T-helper 1 cell (primary cell): ENCODE measurements at places on chromosomes 5 and 9.

DNA sequence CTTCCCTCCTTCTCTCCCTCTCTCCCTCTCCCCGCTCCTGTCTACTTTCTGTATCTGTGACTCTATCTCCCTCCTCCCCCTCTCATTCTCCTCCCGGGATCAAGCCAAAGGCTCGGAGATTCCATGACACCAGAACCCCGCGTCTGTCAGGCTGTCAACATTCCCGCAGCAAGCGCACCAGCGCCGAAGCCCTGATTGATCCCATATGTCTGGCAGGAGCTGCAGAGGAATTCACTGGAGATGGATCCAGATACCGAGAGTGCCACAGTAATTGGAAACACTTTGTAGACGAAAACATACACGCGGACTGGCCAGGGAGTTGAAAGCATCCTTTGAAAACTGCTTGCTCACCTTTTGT lies 300 bp upstream of the SVEP1 start:
- DNase-seq = no peak

- peak; percentile 61 for DNase-seq
These were observed 1.3 kb upstream of the RNU6ATAC start for GRCh38 chr9:134165357-134166315.

- DNase-seq = no peak
These were observed 34.1 kb upstream of the MTMR12 start for GRCh38 chr5:32346869-32347268.

- peak; percentile 7 for DNase-seq
These were observed 478 bp downstream of the TEX10 start for GRCh38 chr9:100352201-100352726.

DNA sequence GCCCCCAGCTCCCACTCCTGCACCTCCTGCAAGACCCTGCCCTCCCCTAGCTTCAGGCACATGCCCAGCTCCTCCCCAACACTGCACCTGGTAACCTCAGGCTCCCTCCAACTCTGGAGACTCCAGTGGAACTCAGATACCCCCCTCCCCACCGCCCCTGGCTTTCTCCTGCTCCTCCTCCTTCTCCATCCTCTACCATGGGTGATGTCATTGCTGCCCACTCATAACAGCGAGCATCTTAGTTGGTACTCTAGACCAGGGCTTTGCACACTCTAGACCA lies 24.7 kb upstream of the CNOT6 start:
- DNase-seq = no peak

DNA sequence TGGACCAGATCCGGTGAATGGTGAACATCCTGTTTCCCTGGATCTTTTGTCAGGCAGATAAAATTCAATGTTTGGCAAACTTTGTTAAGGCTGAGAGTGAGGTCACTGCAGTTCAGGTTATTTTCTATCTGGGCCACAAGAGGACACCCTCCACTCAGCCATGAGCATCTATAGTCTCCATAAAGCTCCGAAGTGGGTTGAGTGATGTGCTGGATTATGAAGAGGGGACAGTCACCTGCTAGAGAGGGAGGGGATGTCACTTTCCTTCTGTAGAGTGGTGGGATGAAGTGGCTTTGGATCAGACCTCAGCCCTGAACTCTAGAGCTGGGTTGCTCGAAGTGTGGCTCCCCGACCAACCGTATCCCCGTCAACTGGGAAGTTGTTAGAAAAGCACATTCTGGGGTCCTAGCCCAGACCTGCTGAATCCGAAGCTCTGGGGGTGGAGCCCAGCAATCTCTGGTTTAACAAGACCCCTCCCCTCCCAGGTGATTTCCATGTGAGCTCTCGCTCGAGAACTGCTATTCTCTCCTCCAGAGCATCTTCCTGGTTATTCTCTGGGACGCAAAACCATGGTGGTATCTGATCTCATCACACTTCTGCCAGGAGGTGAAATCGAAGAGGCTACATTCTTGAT lies 31.8 kb upstream of the FGF1 start:
- DNase-seq = no peak

DNA sequence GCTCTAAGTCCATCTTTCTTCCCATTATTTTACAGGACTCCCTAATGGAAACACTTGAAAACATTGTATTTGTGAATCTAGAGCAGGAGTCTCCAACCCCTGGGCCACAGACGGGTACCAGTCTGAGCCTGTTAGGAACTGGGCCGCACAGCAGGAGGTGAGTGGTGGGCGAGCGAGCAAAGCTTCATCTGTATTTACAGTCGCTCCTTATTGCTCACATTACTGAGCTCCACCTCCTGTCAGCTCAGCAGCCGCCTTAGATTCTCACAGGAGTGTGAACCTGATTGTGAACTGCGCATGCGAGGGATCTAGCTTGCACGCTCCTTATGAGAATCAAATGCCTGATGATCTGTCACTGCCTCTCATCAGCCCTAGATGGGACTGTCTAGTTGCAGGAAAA lies 111.0 kb downstream of the MED27 start:
- DNase-seq = no peak

DNA sequence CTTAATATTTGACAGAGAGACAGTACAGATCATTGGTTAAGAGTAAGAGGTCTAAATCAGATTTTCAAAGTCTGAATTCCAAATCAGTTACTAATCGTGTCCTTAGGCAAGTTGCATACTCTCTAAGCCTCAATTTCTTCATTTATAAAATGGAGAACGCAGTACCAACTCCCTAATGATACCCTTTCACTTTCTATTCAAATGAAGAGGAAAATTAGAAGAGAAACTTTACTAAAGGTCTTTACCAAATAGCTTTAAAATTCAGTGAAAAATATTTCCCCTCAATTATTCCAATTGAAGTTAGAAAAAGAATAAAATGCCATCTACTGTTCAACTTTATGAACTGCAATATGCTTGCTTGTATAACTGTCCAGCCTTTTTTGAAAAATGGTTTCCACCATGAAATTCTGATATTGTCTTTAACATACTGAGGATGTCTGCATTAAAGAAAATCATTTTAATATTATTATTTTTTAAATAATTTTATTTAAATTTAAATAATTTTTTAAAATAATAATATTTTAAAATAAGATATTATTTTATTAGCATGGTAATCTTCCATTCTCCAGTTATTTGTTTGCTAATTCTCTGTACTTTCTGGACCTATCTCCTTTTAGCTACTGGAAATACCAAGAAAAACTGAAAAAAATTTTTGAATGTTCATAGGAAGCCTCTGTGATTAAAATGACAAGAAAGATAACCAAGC lies 36.0 kb downstream of the POC5 start:
- no peak for DNase-seq

GRCh38 chr5:151202381-151203139 lies 21.3 kb downstream of the CCDC69 start:
- no peak for DNase-seq

GRCh38 chr9:114718801-114719221 lies 36.8 kb upstream of the TEX48 start:
- DNase-seq = peak; percentile 32

DNA sequence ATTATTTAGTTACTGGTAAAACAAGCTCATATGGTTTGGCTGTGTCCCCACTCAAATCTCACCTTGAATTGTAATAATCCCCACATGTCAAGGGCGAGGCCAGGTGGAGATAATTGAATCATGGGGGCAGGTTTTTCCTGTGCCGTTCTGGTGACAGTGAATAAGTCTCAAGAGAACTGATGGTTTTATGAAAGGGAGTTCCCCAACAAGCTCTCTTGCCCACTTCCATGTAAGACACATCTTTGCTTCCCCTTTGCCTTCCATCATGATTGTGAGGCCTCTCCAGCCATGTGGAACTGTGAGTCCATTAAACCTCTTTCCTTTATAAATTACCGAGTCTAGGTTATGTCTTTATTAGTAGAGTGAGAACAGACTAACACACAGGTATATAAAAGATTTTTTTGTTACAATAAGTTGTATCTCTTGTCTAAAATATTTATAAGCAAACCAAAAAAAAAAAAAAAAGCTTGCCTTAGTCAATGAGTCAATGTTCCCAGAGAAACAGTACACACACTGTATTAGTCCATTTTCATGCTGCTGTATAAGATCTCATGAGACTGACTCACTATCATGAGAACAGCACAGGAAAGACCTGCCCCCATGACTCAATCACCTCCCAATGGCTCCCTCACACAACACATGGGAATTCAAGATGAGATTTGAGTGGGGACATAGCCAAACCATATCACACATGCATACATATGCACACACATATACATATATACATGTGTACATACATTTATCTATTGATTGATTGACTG lies 138.3 kb downstream of the BASP1 start:
- no peak for DNase-seq

- DNase-seq = no peak
These were observed 43.0 kb upstream of the GNAQ start for GRCh38 chr9:78074385-78075291.

DNA sequence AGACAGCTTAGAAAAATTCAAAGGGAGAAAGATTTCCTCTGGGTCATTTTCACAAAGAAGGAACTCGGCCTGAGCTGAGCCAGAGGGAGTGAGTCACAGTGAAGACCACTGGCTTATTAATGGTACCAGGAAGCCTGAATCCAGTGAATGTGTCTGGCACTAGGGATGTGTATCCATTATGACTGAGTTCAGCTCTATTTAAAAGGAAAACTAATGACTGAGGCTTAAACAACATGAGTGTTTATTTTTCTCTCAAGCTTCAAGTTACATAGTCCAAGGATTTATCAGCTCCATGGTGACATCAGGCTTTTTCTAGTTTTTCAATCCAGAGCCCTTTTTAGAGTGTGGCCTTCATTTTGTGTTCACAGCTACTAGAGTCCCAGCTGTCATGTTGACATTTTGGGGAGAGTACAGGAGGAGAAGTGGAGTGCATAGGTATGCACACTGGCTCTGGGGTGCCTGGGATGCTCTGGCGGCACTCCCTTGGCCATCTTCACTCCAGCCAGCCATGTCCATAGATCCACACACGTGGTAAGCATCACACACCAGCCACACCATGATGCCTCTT lies 159.5 kb upstream of the ERCC6L2 start:
- DNase-seq = no peak

- DNase-seq = no peak
These were observed 64.0 kb upstream of the SYNPO start for GRCh38 chr5:150576449-150576949.

DNA sequence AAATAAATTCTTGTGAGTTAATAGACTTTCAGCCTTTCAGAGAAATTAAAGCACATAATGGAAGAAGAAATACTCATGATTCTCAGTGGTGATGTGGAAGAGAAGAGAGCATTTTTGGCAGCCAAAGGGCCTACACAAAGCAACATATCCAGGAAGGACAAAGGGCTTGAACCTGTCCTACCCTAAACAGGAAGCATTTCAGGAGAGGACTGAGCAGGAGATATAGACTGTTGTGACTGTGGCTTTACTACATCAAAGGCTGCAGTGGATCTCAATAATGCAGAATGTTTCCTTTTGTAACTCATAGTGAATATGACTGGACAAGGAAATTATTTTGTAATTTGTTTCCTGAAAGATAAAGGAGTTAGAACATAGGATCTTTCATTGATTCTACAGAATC lies 1.3 kb upstream of the PARP8 start:
- no peak for DNase-seq

DNA sequence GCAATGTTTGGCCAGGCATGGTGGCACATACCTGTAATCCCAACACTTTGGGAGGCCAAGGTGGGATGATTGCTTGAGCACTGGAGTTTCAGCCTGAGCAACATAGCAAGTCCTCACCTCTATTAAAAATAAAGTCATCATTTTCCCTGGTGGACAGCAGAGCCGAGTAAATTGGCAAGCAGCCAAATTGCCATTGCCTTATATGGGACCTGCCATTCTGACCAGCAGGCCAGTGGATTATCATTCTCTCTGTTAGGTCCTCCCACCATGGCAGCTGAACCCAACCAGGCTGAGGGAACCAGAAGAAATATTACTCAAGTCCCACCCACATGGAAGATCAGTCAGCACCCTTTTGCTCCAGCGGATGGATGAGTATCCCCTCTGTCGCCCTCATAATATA lies 1829.9 kb downstream of the EFNA5 start:
- no peak for DNase-seq

DNA sequence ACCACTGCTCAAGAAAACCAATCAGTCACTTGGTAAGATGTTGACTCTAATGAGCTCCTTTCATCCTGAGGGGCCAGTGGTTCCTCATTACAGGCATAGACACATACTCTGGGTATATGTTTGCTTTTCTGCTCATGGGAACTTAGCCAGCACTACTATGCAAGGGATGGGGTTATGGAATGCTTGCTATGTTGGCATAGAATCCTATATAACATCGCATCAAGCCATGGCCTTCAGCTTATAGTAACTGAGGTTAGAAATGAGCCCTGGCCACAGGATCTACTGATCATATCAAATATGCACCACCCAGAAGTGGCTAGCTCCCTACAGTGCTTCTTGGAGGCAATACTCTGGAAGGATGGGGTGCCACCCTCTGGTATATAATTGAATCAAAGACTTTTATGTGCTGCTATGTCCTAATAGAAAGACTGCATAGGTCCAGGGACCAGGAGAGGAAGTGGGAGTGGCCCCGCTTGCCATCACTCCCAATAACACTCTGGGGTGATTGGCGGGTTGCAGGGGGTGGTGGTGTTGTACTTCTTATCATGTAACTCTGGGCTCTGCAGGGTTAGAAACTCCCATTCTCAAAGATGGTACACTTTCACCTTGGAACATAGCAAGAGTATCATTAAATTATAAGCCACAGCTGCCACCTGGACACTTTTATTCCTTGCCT lies 70.3 kb downstream of the ZNF366 start:
- no peak for DNase-seq

DNA sequence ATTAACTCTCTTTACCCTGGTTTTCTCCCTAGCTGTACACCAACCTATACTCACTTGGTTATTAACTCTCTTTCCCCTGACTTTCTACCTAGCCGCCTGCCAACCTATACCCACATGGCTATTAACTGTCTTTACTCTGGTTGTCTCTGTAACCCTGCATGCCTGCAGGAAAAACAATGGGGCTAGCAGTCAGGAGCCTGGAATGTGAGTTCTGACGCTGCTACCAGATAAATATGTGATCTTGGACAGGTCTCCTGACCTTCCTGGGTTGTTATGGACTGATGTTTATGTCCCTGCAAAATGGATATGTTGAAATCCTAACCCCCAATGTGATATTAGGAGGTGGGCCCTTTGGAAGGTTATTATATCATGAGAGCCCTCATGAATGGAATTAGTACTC lies 119.2 kb downstream of the SMARCA2 start:
- DNase-seq = no peak

- no peak for DNase-seq
These were observed 75.9 kb upstream of the ADAMTSL1 start for GRCh38 chr9:18398038-18398437.

- DNase-seq = no peak
These were observed 57.7 kb upstream of the RPS23 start for GRCh38 chr5:82335806-82336205.

DNA sequence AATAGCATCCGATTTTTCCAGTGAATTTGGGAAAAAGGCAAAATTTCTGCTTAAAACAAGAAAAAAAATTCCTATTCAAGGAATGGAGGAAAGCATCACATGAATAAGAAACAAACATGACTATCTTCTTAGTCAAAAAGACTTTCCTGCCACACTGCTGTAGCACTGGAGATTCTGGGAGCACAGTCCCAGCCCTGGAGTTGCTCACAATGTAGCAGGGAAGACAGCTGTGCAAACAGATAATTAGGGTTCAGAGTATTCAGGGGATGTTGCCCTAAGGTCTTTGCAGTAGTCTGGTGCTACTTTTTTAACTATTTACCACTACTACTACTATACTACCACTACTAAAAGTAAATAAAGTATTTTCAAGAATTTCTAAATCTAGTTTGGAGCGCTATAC lies 86.5 kb downstream of the BNC2 start:
- DNase-seq = no peak
